ENCODE measurements at places on chromosomes 12 and 14.

- DNase-seq = no peak
Observed at GRCh38 chr12:11778713-11779685, 129.5 kb downstream of the ETV6 start.

DNA sequence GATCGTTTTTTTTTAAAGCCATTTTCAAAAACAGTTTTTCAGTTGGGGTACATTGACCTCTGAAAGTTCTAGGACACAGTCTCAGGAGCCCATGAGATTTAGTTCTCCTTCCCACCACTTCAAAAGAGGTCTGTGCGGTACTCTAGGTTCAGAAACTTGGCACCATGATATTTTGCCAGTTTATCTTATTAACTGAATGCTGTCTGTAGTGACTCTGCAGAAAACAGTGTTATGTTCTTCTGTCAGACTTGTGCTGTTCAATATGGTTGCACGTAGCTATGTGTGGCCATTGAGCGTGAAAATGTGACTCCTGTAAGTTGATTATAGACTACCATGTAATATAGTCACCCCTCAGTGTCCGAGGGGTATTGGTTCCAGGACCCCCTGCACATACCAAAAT is 35.9 kb downstream of the CRADD start:
- DNase-seq = no peak

GRCh38 chr14:54669721-54670561 is 103.0 kb downstream of the SAMD4A start:
- DNase-seq = peak; percentile 15

DNA sequence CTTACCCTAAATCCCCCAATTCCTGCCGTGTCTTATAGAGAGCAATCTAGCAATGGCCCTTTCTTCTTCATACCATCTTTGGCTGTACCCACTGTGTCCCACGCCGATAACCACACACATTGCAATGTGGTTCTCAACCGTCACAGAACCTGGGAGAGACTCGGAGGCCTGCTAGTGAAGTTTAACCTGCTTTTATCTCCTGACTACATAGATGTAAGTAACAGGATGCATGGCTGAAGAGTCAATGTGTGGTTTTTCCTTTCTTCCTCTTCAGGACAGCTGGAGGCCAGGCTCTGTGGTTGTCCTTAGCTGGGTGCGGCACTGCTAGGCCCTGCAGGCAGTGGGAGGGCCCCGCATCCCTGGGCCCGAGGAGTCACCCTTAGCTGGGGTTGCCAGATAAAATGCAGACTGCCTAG is 51.3 kb downstream of the ZNF664 start:
- DNase-seq = no peak

DNA sequence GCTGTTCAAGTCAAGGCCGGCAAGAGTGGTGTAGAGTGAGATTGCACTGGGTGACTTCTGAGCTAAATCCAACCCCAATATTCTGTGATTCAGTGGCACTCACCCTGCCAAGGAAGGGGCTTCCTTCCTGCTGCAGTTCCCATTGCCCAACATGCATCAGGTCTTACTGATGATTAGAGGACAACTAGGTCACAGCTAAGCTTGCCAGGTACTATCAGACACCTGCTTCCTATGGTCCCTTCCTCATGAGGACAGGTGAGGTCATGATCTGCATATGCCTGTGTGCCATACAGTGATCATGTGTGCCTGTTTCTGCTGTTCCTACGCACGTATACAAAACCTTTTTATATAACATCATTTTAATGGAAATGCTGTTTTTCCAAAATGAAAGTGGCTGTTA is 1.7 kb upstream of the CTDSP2 start:
- DNase-seq = no peak

DNA sequence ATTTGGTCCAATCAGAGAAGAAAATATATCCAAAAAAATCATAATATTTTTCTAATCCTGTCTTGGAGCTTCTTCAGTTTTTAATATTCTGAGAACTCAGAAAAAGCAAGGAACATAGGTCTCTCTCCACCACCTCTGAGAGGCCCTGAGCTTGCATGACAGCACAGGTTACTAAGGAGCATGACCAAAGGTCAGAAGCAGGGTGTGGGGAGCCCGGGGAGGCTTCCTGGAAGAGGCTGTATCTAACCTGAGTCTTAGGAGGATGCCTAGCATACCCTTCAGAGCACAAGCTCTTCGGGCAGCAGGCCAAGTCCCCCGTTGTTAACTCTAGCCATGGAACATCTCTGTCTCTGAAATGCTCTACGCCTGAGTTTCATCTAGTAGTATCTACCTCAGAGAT is 15.7 kb upstream of the STON2 start:
- no peak for DNase-seq

DNA sequence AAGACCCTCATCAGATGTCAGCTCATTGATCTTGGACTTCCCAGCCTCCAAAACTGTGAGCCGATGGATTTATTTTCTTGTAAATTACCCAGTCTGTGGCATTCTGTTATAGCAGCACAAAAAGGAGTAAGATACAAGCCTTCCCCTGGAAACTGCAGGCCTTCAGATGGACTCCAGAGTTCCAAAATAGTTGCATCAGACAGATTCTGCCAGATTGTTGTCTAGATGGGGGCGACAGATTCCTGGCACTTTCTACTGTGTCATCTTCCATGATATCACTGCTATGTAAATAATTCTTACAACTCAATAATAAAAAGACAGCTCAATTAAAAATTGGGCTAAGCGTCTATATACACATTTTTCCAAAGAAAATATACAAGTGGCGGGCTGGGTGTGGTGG is 17.2 kb upstream of the MARK3 start:
- DNase-seq = no peak

- DNase-seq = no peak
Observed at GRCh38 chr12:80807640-80808288, 91.1 kb downstream of the MYF5 start.

GRCh38 chr12:21813125-21813524 is 38.6 kb upstream of the KCNJ8 start:
- no peak for DNase-seq

DNA sequence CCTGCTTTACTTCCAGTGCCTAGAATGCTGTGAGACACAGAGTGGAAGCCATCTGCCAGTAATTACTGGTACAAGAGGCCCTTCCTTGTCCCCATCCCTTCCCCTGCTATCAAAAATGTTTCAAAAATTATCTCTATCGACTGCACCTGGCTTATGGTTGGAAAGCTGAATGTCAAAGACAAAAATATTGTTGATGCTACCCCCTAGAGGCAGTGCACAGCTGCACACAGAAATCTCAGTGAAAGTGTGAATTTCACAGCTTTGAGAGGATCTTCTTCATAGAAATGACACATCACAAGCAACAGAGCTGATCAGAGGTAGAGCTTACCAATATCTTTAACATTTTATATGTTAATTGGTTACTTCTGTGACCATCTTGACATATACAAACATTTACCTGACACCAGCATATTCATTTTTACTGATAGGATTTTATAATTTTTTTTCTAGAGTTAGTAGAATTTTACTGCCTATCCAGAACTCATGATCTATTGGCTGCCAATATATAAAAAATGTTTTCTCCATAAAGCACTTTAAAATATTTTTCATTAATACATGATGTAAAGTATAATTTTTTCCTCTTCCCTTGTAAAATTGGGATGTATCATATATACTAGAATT is 138.0 kb downstream of the AACS start:
- no peak for DNase-seq

DNA sequence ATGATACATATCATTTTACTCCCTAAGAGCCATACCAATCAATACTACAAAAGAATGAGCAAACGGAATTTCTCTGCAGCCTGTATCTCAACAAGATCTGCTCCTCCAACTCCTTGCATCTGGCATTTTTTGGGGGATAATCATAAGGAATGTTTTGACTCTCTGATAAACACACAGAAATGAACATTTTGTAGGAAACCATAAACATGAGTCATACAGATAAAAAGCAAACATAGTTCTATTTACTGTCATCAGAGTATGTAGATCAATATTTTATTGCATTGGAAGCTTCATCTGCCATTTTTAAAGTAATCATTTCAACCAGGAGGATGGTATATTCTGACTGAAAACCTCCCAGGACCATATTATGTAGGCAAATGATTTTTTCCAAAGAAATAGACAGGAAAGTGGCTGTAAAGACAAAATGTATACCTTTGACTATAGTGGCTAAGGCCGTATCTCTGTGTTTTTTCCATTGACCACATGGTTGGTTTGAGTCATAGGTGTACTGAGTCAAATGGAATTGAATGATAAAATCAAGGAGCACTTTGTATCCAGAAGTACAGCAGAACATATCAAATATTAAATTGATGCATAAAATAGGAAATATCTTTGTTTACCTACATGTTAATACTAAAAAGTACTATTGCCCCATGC is 32.4 kb upstream of the CD69 start:
- DNase-seq = peak; percentile 8

- no peak for DNase-seq
Observed at GRCh38 chr14:104804481-104805325, 3.8 kb downstream of the ZBTB42 start.

DNA sequence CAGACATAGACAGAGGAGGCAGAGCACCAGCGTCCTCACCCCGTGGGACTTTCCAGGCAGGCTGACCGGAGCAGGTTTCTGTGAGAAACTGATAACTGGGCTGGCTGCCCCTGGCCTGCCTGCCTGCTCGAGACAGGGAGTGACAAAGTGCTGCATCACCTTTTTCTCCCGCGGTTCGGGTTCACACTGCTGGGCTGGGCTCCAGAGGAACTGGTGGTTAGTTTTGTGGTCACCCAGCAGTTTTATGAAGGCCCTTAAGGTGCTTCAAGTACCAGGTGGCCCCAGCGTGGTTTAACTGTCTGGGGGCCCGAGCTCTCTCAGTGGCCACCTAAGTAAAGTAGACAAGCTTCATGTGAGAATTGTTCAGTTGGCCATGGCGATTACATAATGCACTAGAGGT is 1073.6 kb downstream of the BCL11B start:
- DNase-seq = no peak

GRCh38 chr14:85235868-85236267 is 294.1 kb upstream of the FLRT2 start:
- DNase-seq = no peak

- DNase-seq = no peak
Observed at GRCh38 chr14:99716850-99717681, 33.0 kb downstream of the CYP46A1 start.

DNA sequence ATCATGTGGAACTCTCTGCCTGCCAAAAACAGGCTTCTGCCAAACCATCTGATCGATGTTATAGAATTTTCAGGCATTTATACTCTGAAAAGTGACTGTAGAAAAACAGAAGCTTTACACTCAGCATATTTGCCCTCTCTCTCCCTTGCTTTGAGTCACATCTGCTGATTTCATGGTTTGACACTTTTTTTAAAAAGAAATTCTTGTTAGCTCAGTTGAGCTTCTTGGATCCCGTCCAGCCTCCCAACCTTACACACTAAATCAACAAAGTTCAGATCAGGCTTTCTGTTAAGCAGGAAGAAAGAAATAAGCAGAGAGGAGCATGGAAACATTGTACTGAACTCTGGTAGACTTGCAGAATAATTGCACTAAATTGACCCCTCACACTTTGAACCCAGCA is 193.6 kb upstream of the SEL1L start:
- DNase-seq = no peak

DNA sequence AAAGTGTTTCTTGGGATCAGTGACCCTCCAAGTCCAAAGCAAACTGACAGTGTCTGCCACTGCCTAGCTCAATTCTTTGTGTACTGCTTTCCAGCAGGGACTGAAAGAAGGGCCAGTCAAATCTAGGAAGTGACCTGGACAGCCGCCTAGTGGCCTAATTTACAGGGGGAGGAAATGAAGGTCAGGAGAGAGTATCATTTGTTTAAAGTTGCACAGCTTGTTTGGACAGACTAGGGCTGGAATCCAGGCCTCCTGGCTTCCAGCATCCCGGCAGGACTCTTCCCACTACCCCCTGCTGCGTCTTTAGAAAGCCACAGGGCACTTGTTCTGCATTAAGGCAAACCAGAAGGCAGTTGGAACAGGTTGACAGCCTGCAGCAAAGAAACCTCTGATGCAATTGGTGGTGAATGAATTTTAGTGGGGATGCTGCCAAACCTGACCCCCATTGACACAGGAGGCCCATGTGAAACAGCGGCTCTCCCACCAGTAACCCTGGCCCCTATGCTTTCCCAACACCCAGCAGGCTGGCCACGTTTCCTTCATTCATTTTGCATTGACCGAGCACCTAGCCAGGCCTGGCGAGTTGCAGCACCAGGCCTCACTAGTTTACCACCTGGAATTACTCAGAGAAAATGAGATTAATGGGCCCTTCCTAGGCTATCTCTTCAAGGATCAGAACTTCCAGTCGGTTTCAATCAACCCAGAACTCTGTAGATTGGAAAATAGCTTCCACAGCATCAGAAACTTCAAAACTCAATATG is 28.2 kb downstream of the GALNT16 start:
- DNase-seq = peak; percentile 15

GRCh38 chr12:111277570-111277969 is 91.3 kb downstream of the PHETA1 start:
- DNase-seq = no peak

GRCh38 chr12:124501827-124502226 is 65.6 kb downstream of the NCOR2 start:
- no peak for DNase-seq

DNA sequence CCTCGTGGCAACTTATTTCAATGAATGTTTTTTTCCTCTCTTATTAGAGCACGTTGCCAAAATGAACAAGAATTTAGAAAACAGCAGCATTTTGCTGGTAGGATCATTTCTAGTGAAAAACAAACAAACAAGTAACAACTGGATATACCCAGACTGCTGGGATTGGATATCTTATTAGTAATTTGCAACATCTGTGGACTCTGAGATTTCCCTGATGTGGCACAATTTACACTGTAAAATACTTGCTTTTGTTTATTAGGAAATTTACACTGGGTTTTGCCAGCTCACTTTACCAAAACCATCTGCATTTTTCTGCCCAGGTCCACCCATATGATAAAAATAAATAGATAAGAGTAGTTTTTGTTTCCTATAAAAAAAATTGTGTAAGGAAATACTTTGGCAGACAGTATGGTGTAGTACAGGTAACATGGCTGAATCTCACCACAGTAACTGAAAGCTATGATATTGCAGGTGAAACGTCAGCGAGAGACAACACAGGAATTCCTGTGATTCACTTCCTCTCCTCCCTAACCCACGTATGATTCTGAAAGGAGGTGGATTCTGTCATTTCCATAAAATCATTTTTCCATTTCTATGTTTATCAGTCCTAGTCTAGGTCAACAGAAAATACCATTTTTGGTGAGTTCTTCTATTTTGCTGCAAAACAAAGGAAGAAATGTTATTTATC is 176.2 kb upstream of the NOVA1 start:
- no peak for DNase-seq

DNA sequence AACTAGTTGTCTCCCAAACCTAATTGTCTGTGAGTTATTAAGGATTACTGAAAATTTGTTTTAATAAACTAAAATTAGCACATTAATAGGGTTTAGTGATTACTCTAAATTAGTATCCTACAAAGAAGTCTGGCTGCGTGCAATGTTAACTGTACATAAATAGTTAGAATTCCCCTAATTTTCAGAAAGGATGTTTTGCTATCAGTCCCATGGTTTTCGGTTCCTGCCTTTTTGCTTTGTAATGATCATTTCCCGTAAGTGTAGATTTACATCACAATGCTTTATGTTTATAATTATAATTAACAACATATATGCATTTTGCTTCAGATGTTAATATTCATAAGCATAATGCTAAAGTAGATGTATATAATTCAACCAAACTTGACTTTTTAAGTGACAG is 19.8 kb upstream of the LYZ start:
- no peak for DNase-seq

All from AG04450 (cell line).